ENCODE measurements at places on chromosomes 2 and 18.

GRCh38 chr2:164917296-164917903 is 37.9 kb downstream of the SLC38A11 start:
- DNase-seq, result no peak

- no peak for DNase-seq
Measured at GRCh38 chr18:44715245-44715644, 34.6 kb downstream of the SETBP1 start.

DNA sequence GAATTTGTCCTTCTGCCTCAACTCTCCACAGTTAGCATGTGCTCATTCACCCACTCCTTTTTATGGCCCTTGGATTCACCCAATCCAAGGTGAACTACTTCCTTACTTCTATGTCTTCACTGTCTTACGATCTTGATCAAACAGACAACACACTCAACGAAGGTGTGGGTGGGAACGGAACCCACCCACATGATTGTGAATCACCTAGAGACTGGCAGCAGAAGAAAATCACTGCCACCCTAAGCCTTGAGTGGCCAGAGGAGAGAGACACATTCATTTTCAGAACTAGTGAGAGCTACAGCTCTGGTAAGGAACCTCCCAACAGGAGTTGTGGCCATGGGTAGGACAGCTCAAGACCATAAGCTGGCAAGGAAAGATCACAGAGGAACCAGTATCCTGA is 194.3 kb downstream of the PLCL1 start:
- no peak for DNase-seq

- no peak for DNase-seq
Measured at GRCh38 chr2:232008907-232009638, 47.6 kb downstream of the DIS3L2 start.

- DNase-seq, result no peak
Measured at GRCh38 chr2:64186699-64187605, 42.7 kb upstream of the PELI1 start.

All from activated naive CD4-positive, alpha-beta T cell (primary cell).